ENCODE measurements at places on chromosomes 12 and 14. TPM values are rescaled to one million over a fixed set of nuclear protein-coding genes. Genes with fewer than 3 reads are reported as not detected.

BATF gene
- 0.65 TPM for total RNA-seq

SDR39U1 gene
- 13.4 TPM for total RNA-seq

LALBA gene
- not detected for total RNA-seq

TCL1B gene
- total RNA-seq = not detected

KRT79 gene
- total RNA-seq = not detected

ESPL1 gene
- total RNA-seq = 3.7 TPM

GPR84 gene
- total RNA-seq = under 0.01 TPM

SMCO2 gene
- 1.6 TPM for total RNA-seq

PGF gene
- total RNA-seq = 30.1 TPM

MIP gene
- 0.26 TPM for total RNA-seq

LPCAT3 gene
- total RNA-seq = 18.2 TPM

APOF gene
- not detected for total RNA-seq

SMIM41 gene
- total RNA-seq = 0.39 TPM

PPFIA2 gene
- not detected for total RNA-seq

TMEM106C gene
- total RNA-seq = 79.4 TPM

NDUFA12 gene
- total RNA-seq = 88.1 TPM

SLCO1B1 gene
- not detected for total RNA-seq
